ENCODE measurements at places on chromosomes 1 and 21.

DNA sequence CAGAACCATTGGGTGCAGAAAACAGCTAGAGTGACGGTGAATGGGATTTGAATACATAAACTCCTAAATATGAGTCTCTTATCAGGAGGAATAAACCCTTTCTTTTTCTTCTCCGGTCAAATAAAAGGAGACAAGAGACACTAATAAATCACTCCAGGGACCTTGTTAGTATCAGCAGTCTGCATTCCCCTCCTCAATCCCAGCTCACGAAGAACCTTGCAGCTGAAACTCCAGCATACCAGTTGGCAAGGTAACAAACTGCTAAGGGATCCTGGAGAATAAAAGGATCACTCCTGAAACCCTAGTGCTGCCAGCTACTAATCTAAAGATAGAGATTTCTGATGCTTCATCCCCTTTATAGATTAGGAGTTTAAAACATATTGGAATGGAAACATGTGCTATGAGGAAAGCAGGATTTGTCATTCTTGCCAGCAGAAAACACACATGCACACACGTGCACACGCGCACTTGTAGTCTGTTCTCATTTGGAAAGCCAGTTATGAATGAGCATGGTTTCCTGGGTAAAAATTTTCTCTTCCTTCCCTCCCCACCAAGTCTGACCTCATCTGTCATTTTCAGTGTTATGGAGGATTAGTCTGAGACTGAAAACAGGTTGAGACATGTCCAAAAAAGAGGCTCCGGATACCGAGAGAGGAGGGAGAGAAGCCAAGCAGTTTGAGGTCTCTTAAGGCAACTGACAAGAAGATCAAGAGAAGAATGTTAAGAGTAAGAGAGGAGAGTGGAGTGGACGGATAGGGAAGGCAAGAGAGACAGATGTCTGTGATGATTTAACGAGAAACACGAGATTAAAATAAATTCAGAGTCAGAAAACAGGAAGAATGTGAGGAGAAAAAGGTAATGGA lies 10.9 kb downstream of the IER5 start:
- peak; percentile 95 for DNase-seq

DNA sequence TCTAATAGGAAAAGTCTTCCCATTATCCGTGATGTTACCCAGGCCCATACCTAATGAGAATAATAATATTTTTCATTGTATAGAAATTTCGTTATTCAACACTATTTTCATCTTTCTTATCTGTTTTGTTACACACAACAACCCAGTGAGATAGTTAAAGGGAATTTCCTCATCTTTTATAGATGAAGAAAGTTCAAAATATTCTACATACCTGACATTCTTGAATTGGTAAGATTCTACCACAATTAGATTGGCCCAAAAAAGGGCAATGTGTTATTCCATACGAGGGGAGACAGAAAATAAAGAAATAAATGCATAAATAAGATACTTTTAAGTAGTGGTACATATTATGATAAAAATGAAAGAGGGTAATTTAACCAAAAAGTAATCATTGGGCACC lies 405.5 kb upstream of the ADAMTS5 start:
- no peak for DNase-seq

GRCh38 chr1:64133036-64133435 lies 70.4 kb upstream of the UBE2U start:
- DNase-seq, result no peak

DNA sequence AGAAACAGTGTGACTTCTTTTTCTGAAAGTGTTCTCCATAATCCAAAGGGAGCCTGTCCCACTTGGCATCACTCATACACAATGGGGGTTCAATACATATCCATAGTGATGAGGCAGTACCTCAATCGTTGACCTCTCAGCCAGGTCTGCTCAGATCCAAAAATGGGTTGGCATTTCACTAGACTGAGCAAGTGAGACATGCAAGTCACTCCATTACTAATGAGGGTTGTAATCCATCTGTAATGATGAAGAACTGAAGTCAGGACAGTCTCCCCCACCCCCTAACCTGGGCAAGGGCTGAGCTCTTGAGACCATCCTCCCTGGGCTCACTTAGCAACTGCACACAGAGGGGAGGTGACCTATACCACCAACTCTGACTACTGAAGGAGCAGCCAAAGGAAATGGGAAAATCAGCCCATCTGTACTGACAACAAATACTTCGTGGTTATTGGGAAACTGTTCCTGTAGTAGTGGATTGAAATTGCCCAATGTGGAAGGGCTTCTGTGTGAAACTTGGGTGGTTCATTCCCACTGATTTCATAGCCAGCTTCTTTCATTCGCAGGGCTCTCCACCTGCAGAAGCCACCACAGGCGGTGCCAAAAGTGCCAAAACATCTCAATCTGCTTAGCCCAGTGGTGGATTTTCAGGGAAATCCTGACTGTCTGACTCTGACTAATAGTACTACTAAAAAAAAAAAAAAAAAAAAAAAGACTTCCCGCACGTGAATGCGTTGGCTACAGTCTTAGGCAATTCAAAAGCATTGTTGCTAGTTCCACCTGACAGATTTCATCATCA lies 5.0 kb downstream of the NGF start:
- no peak for DNase-seq

- no peak for DNase-seq
Measured at GRCh38 chr1:183871142-183871541, 66.2 kb downstream of the RGL1 start.

- no peak for DNase-seq
Measured at GRCh38 chr1:54370287-54370989, 35.8 kb downstream of the SSBP3 start.

GRCh38 chr1:110210604-110211495 lies 736 bp downstream of the KCNC4 start:
- peak; percentile 88 for DNase-seq

GRCh38 chr1:43994794-43995790 lies 3.7 kb downstream of the CCDC24 start:
- DNase-seq, result peak; percentile 69

GRCh38 chr21:38351961-38352521 lies 95.2 kb downstream of the KCNJ15 start:
- DNase-seq, result peak; percentile 58
